ENCODE measurements at places on chromosomes 12 and 14.

DNA sequence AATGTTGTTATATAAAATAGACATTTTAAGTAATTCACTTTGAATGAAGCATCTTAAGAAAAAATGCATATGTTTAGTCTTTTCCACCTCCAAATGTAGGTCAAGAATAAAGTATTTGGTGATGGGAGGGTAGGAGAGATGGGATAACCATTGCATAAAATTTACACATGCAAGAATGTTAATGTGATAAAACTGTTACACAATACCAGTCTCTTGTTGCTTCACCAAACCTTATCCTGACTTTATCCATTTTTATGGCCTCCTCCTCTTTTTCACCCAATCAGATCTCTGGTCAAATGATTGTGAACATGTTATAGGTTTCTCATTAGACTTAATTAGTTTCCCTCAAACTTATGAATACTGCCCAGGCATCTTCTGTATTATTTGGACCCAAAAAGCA lies 994.5 kb upstream of the FLRT2 start:
- DNase-seq = no peak

GRCh38 chr14:91754819-91755218 lies 22.9 kb upstream of the CATSPERB start:
- DNase-seq = no peak

- no peak for DNase-seq
Observed at GRCh38 chr12:94172973-94173372, 24.6 kb downstream of the PLXNC1 start.

DNA sequence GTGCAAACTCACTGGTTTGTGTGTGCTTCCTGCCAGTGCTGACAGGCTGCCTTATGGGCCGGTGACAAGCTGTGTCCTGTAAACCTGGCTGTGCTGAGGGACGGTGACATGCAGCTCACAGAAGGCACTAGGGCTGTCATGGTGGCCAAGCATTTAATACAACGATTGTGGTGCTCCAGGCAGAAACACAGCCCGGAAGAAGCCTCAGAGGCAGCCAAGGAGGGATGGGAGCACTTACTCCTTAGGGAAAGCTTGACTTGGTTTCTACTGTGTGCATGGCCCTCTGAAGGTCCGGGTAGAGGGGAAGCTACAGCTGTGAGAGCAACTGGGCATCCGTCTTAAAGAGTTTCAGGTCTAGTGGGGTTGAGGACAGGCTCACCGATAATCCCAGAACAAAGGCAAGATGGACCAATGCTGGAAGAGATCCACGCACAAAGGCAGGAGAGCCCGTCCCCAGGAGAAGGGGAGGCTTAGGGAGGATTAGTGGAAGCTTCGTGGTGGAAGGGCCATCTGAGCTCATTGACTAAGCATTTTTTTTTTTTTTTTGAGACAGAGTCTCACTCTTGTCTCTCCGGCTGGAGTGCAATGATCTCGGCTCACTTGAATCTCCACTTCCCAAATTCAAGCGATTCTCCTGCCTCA lies 10.7 kb upstream of the MCRS1 start:
- DNase-seq = no peak
